ENCODE measurements at places on chromosomes 2 and 18.
A peak's percentile ranks its signal among the peaks of the same experiment; 100 is the strongest.

- DNase-seq, result peak; percentile 85
Observed at GRCh38 chr2:181457121-181457740, at the start of gene ITGA4. Gene ITGA4, plus strand, starts transcription at chr2:181457386. Its CDS starts 269 bp downstream, at chr2:181457655.

DNA sequence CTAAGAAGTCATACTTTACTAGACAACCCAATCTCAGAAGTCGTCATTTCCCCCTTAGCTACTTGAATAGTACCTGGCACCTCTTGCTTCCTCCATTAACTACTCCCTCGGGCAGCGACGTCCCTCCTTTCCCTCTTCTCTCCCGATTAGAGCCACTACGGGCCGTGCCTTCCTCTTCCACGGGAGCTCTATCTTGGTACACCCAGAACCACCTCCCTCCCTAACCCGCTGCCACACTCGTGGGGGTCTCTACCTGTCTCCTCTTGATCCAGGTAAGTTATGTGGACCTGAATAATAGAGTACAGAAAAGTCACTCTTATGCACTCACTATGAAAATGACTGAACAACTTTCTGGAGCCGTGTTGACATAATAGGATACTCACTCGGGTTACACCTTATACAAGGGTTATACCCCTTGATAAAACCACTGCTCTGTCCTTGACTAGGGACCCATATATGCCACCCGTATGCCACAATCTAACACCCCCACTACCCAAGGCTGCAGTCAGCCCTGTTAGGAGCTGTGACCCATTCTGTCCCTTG, 595 bp upstream of the HDHD2 start:
- peak; percentile 7 for DNase-seq

DNA sequence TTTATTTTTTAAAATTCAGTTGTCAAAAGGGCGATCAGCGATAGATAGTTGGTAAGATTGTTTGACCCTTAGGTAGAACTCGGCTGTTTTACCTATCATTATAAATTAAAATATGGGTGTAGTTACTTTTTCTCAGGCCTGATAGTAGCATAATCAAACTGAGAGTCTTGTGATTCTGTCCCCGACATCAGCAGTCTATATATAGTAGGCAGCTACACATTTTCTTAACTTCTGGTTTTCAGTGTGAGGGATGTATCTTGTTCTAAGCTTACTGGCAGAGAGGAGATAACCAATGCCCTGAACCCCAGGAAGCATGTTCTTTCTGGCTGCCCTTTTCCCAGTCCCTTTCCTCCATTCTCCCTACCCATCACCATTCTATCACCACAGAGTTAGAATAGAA, 56.6 kb downstream of the XRCC5 start:
- no peak for DNase-seq

DNA sequence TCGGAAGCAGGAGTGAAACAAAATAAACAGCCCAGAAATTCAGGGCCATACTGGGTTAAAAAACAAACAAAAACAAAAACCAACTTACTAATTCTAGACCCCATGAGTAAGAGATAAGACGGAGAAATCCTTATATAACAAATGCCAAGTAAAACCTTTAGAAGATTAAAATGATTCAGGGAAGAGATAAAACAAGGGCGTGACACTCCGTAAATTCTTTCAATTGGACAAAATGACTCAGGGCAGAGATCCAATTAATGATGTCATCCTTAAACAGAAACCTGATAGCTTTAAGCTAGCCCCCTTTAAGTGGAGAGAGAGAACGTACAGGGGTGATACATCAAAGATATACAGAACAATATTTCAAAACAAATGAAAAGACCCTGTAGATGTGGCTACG, 317.4 kb downstream of the NBAS start:
- no peak for DNase-seq

DNA sequence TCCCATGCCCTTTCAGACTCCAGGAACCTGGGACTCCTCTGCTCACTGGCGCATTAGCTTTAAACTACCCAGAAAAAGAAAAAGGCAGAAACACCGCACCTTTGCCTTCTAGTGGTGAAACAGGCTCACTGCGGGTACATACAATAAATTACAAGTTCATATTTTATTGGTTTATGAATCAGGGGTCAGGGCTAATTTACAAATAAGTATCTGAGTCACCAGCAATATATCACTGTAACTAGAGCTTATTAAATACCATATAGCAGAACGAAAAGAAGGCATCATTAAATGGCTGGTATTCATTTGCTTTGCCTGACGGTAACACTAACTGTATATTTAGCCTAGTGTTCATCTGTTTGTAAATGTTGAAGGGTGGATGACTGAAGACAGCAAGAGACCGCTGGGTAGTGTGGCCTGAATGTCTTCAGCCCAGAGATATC, 26.9 kb upstream of the DTNB start:
- DNase-seq, result peak; percentile 24

GRCh38 chr2:136297312-136297711, 179.4 kb upstream of the CXCR4 start:
- no peak for DNase-seq

DNA sequence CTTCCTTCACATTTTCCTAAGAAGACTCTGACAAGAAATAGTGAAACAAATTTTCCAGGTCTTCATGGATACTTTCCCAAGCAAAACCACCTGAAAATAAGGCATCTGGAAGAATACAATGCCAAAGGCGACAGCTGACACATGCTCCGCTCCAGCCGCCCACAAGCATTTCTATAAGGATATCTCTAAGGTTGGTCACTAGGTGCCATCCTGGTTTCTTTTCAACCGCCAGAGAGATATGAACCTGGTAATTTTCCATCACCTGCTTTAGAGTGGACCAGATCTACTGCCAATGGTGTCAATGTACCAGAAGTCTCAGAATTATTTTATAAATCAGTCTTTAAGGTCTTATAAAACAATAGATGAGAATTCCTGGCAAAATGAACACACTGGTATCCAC, 97.2 kb downstream of the GAREM1 start:
- no peak for DNase-seq

GRCh38 chr2:231185050-231185725, 13.2 kb upstream of the ARMC9 start:
- DNase-seq, result no peak

DNA sequence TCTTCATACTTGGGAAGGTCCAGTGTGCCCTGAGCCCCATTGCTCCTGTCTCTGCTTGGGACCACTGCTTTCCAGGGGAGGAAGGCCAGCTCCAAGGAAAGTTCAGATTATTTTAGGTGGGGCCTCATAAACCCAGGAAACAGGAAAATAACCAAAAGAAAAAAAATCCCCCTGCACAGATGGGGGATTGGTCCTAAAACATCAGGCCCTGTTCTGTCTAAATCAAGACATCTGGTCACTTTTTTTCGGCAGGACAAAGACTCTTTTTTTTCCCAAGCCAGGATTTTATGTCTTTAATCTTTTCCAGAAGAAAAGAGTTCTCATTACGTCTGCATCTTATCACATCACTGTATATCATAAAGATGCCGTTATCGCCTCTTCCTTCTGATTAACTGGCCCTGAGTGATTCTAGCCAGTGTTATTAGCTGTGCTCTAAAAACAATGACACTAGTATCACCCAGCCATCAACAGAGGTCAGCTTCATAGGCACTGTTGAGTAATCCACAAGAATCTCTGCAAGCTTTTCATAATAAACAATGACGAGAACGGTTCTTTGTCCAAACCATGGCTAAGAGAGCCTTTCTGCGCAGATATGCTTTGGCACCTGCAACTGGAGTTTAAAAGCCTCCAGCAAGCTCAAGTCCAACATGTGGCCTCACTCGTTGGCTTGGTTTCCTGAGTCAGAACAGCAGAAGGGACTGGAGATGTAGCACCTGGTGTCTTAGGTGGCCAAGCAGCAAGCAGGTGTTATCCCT, 138.2 kb downstream of the VAPA start:
- no peak for DNase-seq

DNA sequence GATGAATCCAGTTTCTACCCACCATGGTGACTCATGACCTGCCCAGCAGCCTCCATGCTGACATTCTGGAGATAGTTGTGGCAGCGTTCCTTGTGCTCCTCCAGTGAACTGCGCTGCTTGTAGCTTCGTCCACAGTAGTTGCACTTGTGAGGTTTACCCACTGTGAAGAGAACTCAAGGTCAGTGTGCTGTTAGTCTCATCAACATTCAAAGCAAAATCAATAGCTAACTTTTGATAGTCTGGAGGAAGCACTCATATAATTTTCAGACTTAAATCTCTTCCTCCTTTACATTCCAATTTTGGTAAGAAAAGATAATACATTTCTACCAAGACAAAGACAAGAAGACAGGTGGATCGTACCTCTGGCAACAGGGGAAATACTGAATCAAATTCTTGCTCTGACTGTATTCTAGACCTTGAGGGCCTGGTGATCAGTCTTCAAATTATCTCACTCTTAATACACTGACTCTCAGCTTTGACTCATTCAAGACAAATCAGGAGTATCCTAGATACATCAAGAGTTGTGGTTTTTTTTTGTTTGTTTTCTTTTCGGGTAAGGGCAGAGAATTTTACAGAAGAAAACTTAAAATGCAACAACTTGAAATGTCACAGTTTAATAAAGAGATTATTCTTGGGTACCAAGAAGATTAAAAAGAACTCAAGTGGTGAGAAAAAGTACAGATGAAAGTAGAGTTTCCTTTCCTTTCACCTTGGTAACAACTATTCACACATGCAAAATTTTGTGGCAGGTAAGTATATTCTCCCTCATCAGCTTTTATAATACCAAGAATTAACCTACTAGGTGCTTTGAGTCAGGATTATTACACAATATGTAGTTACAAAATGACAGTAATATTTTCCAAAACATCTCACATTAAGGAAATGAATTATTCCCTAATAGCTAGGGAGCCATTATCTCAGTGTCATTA, 129.2 kb downstream of the IKZF2 start:
- DNase-seq, result peak; percentile 9

GRCh38 chr18:33157893-33158292, 282.6 kb downstream of the CCDC178 start:
- no peak for DNase-seq

GRCh38 chr2:171999161-171999560, 592 bp upstream of the METAP1D start:
- no peak for DNase-seq

- DNase-seq, result peak; percentile 65
Observed at GRCh38 chr2:70084973-70085710, 2.1 kb upstream of the PCBP1 start.

GRCh38 chr18:28007841-28008240, 169.1 kb downstream of the CDH2 start:
- DNase-seq, result no peak

- DNase-seq, result no peak
Observed at GRCh38 chr2:29841386-29842004, 79.9 kb downstream of the ALK start.

- DNase-seq, result no peak
Observed at GRCh38 chr18:24446953-24447538, 13.4 kb upstream of the HRH4 start.

- no peak for DNase-seq
Observed at GRCh38 chr2:213187833-213188532, 36.6 kb upstream of the IKZF2 start.

- DNase-seq, result peak; percentile 33
Observed at GRCh38 chr2:241035142-241035817, 36.9 kb downstream of the SNED1 start.

GRCh38 chr2:222424729-222425671, 657 bp downstream of the SGPP2 start:
- peak; percentile 39 for DNase-seq

DNA sequence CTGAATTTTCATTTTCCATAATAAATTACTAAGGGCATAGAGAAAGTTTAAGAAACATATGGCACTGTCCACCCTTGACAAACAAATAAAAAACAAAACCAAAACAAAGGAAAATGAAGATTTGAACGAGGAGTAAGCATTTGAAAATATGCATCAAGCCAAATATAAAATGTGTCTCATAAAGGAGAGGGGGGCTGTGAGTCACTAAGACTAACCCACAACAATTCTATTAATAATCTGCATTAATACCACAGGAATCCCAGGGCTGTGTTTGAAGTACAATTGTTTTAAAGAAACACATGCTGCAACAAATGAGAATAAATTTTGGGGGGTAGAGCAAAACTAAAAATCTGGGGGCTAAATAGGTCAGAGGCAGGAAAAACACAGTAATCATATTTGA, 53.8 kb upstream of the STK17B start:
- DNase-seq, result no peak

Measured in activated naive CD4-positive, alpha-beta T cell treated with Interleukin-2 at 50 U/mL for 16 hours (primary cell).